Dermis blood vessel endothelial cell (primary cell): ENCODE measurements at places on chromosomes 1 and 21. TPM values are rescaled to one million over a fixed set of nuclear protein-coding genes. Genes with fewer than 3 reads are reported as not detected.

Gene CADM3
- total RNA-seq = under 0.01 and 0.09 TPM in 2 replicates

Gene C1QC
- total RNA-seq = not detected in 2 replicates

Gene SLC27A3
- total RNA-seq = 27.6 and 30.0 TPM in 2 replicates

Gene PNRC2
- 157 and 190 TPM in 2 replicates for total RNA-seq

Gene TLR5
- 0.14 and 0.34 TPM in 2 replicates for total RNA-seq

Gene PRDX6
- 224 and 251 TPM in 2 replicates for total RNA-seq

Gene NBPF4
- total RNA-seq = not detected in 2 replicates

Gene PAQR6
- 0.19 and 0.68 TPM in 2 replicates for total RNA-seq
